ENCODE measurements at places on chromosomes 6 and 20. TPM values are rescaled to one million over a fixed set of nuclear protein-coding genes. Genes with fewer than 3 reads are reported as not detected.

POM121L2 gene
- total RNA-seq: not detected

CLDN20 gene
- not detected for total RNA-seq

RGL2 gene
- total RNA-seq: 13.0 TPM

UFL1 gene
- total RNA-seq: 28.3 TPM

PNPLA1 gene
- total RNA-seq: not detected

SEC23B gene
- total RNA-seq: 41.6 TPM

TRIM31 gene
- not detected for total RNA-seq

FBXO9 gene
- 55.3 TPM for total RNA-seq

RFX6 gene
- total RNA-seq: not detected

PXDC1 gene
- total RNA-seq: 82.1 TPM

CDH26 gene
- 0.86 TPM for total RNA-seq

NKX2-4 gene
- not detected for total RNA-seq

PRDM1 gene
- 39.7 TPM for total RNA-seq

Measured in fibroblast of villous mesenchyme (primary cell).